ENCODE measurements at places on chromosomes 2 and 18.

DNA sequence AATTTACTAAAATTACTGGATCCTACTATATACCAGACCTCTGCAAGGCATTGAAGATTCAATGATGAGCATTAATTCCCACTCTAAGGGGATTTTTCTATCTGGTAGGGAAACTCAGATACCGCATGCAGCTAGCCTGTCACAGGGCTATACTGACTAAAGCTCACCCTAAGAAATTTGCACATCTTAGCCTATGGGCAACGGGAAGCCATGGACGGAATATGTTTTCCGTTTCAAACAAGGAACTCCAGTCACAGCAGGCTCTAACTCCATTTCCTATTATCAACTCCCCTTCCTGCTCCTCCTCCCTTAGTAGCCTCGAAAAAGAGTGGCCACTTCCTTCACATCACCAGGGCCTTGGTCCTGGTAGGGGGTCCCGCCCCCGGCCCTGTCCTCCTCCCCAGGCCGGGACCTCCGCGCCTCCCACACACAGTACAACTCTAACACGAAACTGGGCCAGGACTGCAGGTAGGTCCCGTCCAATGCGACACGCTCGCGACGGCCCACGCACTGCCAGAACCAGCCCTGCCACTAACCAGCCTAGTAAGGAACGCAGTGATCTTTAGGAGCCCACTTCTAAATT is 659 bp upstream of the COX5B start:
- no peak for DNase-seq

GRCh38 chr2:234025891-234026401 is 24.6 kb upstream of the SPP2 start:
- no peak for DNase-seq

GRCh38 chr2:195343540-195343939 is 313.5 kb upstream of the SLC39A10 start:
- no peak for DNase-seq

GRCh38 chr2:218814540-218815243 is 16.9 kb downstream of the PRKAG3 start:
- DNase-seq = no peak

GRCh38 chr2:208072250-208072892 is 47.0 kb upstream of the PLEKHM3 start:
- DNase-seq = peak; percentile 69

DNA sequence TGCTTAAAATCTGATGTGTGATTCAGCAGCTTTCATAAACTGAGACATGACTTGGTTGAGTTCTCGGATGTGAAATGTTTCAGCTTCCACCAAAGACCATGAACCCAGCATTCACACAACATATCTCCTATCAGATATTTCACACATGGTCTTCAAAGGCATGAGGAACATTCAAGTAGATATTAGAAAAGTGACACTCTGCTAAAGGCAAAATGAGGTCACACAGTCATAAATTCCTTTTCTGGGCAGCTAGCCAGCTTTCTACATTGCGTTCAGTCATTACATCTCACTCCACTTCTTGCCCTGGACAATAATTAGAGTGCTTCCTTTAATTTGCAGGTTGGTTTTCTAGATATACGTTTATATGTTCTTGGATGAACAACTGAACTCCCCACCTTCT is 96.7 kb downstream of the GAREM1 start:
- no peak for DNase-seq

- DNase-seq = no peak
Observed at GRCh38 chr2:64267699-64268098, 123.5 kb upstream of the PELI1 start.

- DNase-seq = no peak
Observed at GRCh38 chr2:5959836-5960820, 267.9 kb downstream of the SOX11 start.

GRCh38 chr2:199201539-199201938 is 256.2 kb downstream of the SATB2 start:
- DNase-seq = no peak

DNA sequence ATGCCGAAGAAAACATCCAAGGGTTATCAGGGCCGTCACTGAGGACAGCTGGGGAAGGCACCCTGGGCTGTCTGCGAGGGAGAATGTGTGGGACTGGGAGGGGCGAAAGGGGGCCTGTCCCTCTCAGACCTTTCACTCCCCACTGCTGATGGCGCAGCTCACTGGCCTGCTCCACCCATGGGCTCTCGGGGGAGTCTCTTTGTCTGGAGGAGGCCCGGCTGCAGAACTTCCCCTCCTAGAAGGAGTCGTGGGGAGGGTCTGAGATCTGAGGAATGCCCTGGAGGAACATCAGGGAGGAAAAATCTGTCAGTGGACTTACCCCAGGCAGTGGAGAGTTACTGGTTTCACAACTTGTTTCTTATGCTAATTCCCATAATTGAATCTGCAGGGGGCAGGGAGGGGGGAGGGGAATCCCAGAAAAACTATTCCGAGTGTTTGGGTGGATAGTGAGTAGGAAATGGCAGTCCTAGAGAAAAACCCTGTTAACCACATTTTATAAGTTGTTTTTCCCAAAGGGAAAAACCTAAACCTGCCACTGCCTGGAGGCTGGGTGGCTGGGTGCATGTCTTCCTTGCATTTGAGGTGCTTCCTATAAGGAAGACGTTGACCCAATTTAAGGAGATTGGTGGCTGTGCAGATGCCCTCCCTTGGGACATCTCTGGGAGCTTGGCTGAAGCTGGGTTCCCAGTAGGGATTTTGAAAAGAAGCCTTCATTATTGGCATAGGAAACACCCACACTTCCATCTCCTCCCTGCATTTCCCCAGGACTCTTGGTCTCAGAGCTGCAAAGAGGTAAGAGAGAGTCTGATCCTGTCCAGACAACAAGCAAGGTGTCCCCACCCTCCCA is 11.7 kb upstream of the SEMA4C start:
- no peak for DNase-seq

- DNase-seq = no peak
Observed at GRCh38 chr2:157244691-157245090, 12.8 kb upstream of the GALNT5 start.

GRCh38 chr2:216950547-216950946 is 90.7 kb upstream of the TNP1 start:
- no peak for DNase-seq
